Activated CD4-positive, alpha-beta T cell treated with anti-CD3 and anti-CD28 coated beads, Interleukin-2, amount 50 U/mL, for 1 hour (primary cell): ENCODE measurements at places on chromosomes 7 and 10.

GRCh38 chr7:130272381-130273080 lies 5.9 kb downstream of the CPA2 start:
- no peak for DNase-seq

DNA sequence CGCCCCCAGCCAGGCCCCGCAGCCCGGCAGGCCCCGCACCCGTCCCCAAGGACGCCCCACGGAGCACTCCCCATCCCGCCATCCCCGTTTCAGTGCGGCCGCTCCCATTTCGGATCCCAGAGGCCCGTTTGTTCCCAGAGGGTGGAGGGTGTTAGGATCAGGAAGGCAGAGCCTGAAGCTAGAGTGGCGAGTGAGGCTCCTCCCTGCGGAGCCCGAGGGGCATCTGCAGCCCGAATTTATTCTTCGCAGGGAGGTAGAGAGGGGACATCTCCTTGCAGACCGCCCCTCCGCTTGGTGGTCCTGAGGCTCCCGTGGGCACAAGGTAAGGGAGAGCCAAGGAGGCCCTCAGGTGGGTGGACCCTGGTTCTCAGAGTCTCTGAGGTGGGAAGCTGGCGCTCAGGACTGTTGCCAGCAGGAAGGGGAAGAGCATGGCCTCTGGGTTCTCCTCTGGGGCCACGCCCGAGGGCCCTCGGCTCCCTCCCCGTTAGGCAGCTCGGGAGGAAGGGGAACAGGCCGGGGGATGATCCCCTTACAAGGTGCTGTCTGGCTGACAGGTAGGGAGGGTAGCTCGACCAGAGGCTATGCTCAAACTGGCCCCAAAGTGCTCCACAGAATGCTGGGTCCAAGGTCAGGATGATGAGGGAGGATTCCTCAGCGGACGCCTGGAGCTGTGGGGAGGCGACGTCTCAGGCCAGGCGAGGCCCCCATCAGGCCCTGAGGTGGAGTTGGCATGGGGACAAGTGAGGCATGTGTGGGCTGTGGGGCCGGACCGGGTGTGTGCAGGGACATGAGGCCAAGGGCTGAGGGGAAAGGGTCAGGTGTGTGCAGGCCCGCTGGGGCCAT lies 17.4 kb downstream of the POLL start:
- DNase-seq = no peak

- no peak for DNase-seq
Observed at GRCh38 chr7:2225336-2225735, 7.4 kb downstream of the MAD1L1 start.

- no peak for DNase-seq
Observed at GRCh38 chr10:71462062-71462935, 65.6 kb downstream of the CDH23 start.

- DNase-seq = no peak
Observed at GRCh38 chr7:93819699-93820098, 70.9 kb downstream of the TFPI2 start.

DNA sequence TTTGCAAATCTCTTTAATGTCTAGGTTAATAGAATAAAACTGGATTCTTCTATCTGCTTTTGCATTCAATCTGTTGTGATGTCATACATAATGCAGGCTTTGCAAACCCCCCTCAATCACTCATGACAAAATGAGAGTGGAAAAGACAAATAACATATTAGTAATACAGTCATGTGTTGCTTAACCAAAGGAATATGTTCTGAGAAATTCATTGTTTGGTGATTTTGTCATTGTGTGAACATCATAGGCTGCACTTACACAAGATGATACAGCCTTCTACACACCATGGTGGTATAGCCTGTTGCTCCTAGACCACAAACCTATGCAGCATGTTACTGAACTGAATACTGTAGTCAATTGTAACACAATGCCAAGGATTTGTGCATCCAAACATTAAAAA lies 87.3 kb upstream of the SEC61G start:
- DNase-seq = no peak

GRCh38 chr7:150863946-150864345 lies 11.6 kb downstream of the AOC1 start:
- DNase-seq = no peak

DNA sequence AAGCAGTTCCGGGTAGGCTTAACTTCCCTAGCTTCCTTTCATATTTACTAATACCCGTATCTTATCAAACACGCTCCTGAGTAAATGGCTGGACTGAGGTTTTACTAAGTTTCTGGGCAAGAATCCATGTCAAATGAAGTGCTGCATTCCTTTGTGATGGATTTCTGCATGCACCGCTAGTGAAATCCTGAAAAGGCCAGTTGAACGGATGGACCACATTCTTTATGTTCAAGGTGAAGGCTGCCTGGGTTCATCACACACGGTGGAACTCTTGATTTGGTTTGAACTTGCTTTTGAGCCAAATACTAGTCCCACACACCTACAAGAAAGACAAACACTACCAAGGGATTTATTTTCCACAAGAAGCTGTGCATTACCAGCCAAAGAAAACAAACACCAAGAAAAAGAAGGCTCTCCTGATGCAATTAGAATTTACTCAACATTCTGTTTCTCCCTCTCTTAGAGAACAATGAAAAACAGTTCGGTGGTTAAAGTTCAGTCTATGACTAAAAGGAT lies 255.0 kb upstream of the SEMA3C start:
- no peak for DNase-seq

- DNase-seq = no peak
Observed at GRCh38 chr10:45410807-45411606, 37.0 kb downstream of the ALOX5 start.

GRCh38 chr10:117983961-117984360 lies 62.8 kb downstream of the RAB11FIP2 start:
- DNase-seq = no peak

DNA sequence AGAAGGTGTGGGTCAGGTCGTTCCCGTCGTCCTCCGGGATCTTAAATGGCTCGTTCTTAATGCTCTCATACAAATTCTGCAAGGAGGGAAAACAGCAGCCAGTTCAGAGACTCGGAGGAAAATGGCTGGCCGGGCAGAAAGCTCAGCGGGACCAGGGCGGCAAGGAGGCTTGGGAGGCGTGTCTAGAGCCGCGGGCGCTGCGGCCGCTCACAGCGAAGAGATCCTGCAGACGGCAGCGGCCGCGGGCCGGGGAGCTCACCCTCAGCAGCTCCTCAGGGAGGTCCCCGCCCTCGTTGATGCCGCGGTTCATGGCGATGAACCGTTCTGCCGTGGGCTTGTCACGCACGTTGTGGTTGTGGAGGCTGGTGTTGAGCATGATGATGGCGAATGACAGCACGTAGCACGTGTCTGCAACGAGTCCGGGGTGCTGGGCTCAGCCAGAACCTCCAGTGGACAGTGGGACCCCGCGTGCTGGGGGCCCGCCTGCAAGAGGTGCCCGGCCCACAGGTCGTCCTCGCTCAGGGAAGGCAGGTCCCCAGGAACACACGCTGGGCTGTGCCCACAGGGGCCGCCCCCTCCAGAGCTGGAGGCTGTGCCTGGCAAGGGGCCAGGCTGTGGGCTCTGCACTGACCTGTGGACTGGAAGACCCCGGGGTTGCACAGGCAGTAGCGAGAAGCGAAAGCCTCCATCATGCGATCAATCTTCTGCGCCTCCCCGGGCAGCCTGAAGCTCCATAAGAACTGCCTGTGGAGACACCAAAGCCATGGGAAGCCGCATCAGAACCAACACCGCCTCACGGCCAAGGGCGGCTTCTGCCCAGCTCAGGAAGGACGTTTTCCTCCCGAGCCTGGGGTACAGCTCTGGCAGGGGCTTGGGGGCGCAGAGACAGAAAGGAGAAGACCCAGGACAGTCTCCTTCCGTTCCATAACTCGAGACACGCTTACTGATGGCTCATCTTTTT lies 101.6 kb downstream of the CYTH3 start:
- DNase-seq = no peak

- no peak for DNase-seq
Observed at GRCh38 chr10:91684841-91685240, 52.0 kb upstream of the PPP1R3C start.

- no peak for DNase-seq
Observed at GRCh38 chr7:94577357-94577756, 67.7 kb downstream of the CASD1 start.

DNA sequence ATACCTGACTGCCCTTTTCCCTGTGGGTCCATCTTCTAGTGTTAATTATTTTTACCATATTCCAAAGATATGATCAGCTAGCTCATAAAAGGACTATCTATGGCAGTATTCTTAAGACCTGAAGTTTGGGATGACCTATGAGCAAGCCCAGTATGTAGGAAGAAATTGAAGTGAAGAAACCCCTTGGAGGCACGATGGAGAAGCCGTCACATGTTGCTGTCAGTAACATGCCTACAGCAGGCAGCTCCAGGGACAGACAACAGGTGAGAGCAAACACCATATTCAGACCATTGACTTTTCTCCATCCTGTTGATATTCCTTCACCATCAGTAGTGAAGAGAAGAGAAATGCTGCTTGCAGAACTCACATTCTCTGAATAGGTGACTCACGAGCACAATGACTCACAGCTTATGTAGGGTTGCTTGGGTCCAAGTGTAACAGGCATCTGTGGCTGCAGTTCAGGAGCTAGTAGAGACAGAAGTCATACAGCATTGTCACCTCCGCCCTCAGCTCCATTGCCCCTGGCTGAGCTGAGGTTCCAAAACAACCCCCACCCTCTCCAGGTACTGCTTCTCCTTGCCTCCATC lies 8.4 kb upstream of the LYZL2 start:
- DNase-seq = no peak

- no peak for DNase-seq
Observed at GRCh38 chr7:107945332-107945731, 54.3 kb downstream of the DLD start.

GRCh38 chr7:87475359-87476178 lies at the start of gene ABCB4:
Gene ABCB4, minus strand, starts transcription at chr7:87475680. Its CDS starts 215 bp downstream, at chr7:87475465.
- no peak for DNase-seq

GRCh38 chr10:8874972-8875371 lies 820.5 kb downstream of the GATA3 start:
- DNase-seq = no peak

DNA sequence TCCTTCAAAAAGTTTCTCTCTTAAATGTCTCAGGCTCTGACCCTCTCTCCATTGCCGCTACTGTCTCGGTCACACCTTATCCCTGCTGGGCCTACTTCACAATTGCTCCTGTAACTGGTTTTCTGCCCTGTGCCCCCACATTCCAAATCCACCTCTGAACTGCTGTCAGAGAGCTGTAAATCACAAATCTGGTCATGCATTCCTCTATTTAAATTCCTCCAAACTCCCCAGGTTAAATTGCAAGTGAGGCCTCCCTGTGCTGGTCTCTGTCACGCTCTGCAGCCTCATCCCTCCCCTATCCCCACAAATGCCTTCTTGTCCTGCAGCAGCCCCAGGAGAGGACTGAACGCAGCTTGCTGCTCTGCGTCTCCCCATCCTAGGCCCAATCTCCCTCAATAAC lies 40.4 kb upstream of the CDCA7L start:
- DNase-seq = no peak

- DNase-seq = no peak
Observed at GRCh38 chr7:3243680-3244079, 57.4 kb upstream of the SDK1 start.

GRCh38 chr10:114492351-114493037 lies 88.2 kb upstream of the AFAP1L2 start:
- DNase-seq = no peak

DNA sequence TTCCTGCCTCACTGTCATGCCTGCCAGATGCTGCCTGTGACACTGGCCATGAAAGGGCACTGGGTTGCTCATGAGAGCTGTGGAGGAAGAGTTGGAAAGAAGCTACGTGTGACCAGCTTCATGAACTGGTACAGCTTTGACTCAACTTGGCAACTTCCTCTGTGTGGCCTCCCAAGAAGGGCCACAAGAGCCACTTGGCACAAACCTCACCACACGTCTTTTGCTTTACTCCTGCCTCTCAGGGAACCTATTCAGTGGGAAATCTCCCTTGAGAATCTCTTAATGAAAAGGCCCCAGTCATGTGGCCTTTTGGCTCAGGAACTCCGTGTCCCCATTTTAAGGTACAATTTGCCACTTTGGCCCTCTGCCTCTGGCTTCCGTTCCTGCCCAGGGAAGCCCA lies 54.5 kb downstream of the FRMD4A start:
- no peak for DNase-seq

GRCh38 chr10:74418285-74418872 lies 267.4 kb downstream of the ADK start:
- no peak for DNase-seq

- no peak for DNase-seq
Observed at GRCh38 chr10:123558651-123559050, 107.5 kb upstream of the GPR26 start.
